ENCODE measurements at places on chromosomes 5 and 9.

GRCh38 chr5:110338341-110339083 is 388.0 kb downstream of the TMEM232 start:
- no peak for DNase-seq

DNA sequence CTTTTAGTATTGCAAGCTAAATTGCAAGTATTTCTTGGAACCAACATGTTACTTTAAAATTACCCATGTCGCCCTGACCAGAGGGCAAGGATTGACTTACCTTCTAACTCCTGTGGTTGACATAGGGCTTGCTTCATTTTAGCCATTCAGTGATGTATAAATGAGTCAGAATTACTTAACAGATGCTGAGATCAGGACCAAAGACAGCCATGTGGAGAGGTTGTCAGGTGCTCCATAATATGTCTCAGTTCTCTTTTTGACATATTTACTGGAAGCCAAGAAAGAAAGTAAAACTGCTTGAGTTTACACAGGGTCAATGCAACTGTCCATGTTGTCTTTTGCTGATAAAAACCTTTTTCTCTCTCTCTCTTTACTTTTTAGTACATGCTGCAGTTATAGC is 33.2 kb downstream of the F2RL2 start:
- no peak for DNase-seq

- DNase-seq, result no peak
Measured at GRCh38 chr9:85510830-85511504, 230.8 kb downstream of the AGTPBP1 start.

DNA sequence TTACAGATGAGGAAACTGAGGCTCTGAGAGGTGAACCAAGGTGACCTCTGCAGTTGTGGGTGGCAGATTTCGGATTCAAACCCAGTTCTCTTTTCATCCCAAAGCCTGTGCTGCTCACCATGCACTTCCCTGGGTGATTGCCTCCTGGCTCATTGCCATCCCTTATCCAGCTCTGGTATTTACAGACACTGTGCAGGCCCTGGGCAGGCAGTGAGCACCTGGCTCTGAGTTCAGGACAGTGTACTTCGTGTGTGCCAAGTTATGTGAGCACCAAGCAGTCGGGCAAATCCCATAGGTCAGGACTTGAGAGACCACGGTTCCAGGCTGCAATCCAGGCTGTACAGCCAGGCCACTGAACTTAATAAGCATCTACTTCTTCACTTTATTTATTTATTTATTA is 1.4 kb downstream of the LRSAM1 start:
- DNase-seq, result no peak

- no peak for DNase-seq
Measured at GRCh38 chr9:27125030-27125429, 16.0 kb downstream of the TEK start.

DNA sequence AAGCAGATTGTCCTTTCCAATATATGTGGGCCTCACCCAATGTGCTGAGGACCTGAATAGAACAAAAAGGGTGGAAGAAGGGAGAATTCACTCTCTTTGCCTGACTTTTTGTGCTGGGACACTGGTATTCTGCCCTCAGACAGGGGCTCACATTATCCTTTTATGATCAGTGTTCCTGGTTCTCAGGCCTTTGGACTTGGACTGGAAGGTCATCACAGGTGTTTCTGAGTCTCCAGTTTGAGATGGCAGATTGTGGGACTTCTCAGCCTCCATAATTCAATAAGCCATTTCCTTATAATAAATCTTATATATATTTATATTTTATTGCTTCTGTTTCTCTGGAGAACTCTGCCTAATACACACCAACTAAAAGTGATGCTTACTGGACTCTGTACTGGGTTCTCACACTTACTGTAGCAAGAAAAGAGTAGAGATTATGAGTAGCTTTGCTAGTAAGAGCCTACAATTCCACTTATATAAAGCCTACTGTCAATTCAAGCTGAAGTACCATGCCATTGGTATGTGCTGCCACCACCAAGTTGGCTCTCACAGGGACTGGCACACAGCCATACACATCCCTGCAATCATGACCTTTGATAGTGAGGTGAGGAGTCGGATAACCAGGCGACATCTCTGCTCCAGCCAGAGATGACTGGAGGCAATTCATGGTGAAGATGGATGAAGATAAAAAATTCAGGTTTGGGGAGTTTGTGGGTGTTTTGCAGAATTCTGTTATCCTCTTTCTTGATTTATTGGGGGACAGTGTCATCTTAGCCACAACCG is 130.7 kb upstream of the NR3C1 start:
- DNase-seq, result no peak

DNA sequence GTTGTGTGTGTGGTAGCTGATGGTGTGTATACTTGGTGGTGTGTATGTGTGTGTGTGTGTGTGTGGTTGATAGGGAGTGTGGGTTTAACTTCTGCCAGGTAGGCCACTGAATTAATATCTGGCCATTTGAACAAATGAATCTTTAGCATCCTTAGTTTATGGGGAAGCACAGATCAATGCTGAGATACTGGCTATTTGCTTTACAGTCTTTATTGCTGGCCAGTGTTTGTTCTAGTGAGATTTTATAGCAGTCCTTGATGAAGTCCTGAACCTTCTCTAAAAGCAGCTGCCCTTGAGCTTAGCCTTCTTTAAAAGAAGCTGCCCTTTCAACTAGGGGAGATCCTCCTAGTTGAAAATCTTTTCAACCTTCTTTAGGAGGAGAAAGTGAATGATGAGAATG is 69.3 kb downstream of the MACIR start:
- no peak for DNase-seq

GRCh38 chr9:23799521-23799920 is 26.5 kb downstream of the ELAVL2 start:
- no peak for DNase-seq

DNA sequence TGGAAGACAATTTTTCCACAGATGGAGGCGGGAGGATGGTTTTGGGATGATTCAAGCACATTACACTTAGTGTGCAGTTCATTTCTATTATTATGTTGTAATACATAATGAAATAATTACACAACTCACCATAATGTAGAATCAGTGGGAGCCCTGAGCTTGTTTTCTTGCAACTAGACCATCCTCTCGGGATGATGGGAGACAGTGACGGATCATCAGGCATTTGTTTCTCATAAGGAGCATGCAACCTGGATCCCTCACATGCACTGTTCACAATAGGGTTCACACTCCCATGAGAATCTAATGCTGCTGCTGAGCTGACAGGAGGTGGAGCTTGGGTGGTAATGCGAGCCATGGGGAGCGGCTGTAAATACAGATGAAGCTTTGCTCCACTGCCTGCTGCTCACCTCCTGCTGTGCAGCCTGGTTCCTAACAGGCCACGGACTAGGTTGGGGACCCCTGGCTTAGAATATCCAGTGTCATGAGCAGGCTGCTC is 1.6 kb downstream of the STKLD1 start:
- DNase-seq, result no peak

GRCh38 chr9:70170151-70170790 is 88.5 kb upstream of the SMC5 start:
- no peak for DNase-seq

GRCh38 chr9:112038017-112038408 is 137.1 kb downstream of the SUSD1 start:
- no peak for DNase-seq

DNA sequence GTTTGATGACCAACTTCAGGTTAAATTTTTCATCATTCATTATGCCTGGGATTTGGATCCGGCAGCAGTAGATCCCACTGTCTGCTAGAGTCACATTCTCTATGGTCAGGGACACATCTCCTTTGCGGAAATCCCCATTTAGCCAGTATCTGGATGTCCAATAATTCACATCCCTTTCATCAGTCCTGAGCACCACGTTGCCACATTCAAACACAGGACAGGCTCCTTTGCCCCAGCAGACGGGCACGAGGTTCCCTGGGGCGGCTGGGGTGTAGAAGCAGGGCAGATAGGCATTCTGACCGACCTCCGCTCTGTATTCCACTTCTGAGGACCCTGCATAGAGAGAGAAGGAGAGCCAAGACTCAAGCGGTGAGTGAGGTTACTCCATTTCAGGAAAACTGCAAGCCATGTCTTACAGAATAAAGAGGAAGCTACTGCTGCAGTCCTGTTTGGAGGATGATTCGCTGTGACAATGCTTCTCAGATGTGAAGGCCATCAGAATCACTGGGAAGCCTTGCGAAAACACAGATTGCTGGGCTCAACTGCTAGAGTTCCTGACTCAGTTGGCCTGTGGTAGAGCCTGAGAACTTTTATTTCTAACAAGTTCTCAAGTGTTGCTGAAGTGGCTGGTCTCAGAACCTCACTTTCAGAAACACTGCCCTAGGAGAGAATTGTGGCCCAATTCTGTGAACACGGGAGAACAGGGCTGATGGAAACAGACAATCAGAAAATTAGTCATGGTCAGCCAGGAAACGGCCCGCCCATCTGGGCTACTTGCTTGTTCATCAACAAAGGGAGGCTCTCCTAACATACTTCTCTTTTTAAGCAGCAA is 2.0 kb downstream of the HAVCR2 start:
- no peak for DNase-seq

- DNase-seq, result no peak
Measured at GRCh38 chr5:36607838-36608783, 1.7 kb downstream of the SLC1A3 start.

DNA sequence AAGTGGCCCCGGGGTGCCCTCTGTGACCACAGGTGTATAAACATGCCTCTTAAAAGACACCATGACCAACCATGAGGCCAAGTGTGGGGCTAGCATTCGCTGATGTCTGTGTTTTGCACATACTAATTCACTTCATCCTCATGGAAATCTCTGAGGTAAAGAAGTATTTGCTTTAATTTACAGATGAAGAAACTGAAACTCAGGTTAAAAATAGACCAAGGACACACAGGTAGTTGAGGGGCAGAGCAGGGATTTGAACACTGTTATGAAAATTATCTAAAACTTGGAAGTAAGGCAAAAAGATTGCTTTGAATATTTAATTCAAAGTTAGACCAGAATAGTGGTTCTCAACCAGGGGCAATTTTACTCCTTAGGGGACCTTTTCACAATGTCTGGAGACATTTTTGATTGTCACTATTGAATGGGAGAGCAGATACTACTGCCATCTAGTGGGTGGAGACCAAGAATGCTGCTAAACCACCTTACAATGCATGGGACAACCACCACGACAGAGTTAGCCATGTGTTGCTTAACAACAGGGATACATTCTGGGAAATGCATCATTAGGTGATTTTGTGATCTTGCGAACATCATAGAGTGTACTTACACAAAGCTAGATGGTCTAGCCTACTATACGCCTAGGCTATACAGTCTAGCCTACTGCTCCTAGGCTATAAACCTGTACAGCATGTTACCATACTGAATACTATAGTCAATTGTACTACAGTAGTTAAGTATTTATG is 8.0 kb upstream of the FXN start:
- peak; percentile 18 for DNase-seq

GRCh38 chr5:50947906-50948683 is 281.7 kb downstream of the PARP8 start:
- DNase-seq, result no peak

- DNase-seq, result no peak
Measured at GRCh38 chr5:63401436-63402046, 560.7 kb downstream of the HTR1A start.

DNA sequence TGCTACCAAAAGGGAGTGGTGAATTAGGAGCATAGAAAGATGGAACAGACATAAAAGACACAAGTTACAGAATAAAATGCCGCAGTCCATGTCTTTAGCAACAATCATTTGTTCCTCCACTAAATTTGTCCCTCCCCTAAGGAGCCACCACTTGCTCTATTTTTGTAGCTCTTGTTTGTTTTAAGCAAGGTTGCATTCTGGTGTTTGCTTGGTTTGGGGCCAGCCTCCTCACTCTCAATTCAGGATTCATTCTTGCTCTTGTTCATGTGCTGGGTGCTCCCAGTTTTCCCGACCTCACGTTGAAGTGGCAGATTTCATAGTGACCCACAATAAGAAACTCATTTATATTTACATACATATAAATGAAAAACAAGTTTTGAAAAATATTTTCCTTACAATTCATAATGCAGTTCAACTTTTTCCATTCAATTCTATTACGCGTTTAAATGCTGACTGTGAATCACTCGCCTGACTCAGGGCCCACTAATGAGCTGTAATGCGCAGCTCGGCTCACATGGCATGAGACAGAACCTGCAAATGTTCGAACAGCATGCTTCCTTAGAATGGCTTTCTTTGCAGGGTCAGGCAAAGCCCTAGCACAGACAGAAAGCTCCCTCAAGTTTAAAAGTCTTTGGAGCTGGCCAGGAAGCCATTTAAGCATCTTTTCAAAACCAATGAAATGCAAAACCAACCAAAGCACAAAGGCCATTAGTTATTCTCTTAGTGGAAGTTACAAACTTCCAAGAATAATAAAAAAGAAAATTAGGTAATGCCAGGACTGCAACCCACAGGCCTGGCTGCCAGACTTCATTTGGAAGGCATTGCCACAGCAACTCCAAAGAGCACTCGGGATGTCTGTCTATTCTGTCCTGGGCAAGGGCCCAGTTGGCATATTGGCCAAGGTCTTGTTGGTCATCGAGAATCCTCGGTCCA is 41.7 kb downstream of the RETREG1 start:
- DNase-seq, result no peak

- DNase-seq, result no peak
Measured at GRCh38 chr5:8693341-8693844, 824.4 kb downstream of the MTRR start.

GRCh38 chr9:115263371-115264075 is 145.6 kb upstream of the TNC start:
- DNase-seq, result no peak

- no peak for DNase-seq
Measured at GRCh38 chr5:131749138-131749537, 47.7 kb downstream of the FNIP1 start.

DNA sequence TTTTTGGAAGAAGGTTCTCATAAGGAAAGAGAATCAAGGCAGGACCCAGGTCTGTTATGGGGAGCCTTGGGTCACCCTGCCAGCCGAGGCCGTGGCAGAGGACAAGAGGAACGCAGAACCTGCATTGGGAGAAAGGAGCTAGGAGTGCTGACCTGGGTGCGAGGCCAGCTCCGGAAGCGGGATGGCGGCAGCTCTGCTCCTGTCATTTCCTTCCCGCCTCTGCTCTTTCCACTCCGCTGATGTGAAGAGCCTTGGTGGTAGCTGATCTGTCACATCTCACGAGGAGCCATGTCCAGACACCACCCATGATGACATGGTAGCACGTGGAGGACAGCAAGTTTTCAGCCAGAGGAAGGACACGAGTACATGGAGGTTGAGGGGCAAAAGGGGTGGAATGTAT is 109.5 kb upstream of the COL5A1 start:
- DNase-seq, result no peak

- no peak for DNase-seq
Measured at GRCh38 chr9:123282362-123283047, 14.1 kb upstream of the STRBP start.

DNA sequence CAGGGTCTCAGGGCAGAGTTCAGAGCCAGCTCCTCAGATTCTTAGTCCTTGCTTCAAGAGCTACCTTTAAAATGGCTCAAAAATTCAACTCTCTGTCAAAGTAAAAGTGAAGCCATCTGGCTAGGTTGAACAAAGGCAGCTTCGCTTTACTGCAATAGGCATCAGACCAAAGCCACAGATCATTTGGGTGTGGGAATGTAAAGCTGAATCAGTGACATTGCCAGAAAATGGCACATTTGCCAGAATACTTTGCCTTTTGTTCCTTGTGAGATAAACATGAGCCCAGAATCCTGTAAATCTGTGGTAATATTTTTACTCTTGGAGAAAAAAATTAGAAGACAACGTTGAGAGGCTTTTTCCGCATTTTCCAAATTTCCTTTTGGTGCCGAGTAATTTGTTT is 210.5 kb downstream of the PALM2AKAP2 start:
- no peak for DNase-seq

Data from CD4-positive, alpha-beta T cell (primary cell).